ENCODE measurements at places on chromosomes 12 and 14.

DNA sequence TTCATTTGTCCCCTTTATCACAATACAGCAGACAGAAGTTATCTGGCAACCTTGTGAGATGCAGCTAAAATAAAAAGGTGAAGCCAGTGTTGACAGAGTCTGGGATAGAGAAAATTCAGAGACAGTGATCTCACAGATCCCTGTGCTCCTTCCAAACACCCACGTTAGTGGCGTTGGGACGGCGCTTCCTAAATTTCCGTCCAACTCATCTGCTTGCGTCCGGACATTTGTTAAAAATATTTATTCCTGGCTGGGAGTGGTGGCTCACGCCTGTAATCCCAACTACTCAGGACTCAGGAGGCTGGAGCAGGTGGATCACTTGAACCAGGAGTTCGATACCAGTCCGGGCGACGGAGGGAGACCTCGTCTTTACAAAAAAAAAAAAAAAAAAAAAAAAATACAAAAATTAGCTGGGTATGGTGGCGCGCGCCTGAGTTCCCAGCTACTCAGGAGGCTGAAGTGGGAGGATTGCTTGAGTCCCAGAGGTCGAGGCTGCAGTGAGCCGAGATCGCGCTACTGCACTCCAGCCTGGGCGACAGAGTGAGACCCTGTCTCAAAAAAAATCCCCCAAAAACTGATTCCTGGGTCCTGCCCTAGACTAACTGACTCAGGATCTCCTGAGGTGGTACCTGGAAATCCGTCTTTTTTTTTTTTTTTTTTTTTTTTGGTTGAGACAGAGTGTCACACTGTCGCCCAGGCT lies 708 bp upstream of the TCTN1 start:
- no peak for DNase-seq

DNA sequence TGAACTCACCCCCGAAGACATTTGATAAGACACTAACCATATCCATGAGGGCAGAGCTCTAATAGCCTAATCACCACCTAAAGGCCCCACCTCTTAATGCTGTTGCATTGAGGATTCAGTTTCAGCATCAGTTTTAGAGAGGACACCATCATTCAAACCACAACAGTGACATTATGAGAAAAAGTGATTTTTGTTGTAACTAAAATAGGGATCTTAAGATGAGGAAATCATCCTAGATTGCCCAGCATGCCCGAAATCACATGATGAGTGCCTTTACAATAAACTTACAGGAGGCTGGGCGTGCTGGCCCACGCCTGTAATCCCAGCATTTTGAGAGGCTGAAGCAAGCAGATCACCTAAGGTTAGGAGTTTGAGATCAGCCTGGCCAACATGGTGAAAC lies 9.7 kb upstream of the GLT1D1 start:
- no peak for DNase-seq

- no peak for DNase-seq
Measured at GRCh38 chr14:32225378-32225920, 22.4 kb upstream of the RNU6-8 start.

DNA sequence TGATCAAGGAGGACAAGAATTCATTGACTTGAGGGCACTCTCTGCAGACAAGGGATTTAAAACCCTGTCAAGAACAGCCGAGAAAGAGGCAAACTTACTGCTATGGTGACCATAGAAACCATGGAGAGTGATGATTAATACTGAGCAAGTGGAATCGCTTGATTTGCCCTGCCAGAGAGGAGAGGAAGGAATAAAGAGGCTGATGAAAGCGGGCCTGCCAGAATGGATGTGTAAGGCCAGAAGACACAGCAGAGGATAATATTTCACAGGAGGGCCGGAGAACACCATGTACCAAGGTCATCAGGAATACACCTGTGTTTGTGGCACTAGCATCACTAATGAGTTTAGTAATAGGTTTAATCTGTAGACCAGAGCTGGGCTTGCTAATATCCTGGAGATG lies 221.8 kb upstream of the DCN start:
- no peak for DNase-seq

GRCh38 chr12:51441583-51441982 lies 17.0 kb downstream of the SLC4A8 start:
- no peak for DNase-seq

DNA sequence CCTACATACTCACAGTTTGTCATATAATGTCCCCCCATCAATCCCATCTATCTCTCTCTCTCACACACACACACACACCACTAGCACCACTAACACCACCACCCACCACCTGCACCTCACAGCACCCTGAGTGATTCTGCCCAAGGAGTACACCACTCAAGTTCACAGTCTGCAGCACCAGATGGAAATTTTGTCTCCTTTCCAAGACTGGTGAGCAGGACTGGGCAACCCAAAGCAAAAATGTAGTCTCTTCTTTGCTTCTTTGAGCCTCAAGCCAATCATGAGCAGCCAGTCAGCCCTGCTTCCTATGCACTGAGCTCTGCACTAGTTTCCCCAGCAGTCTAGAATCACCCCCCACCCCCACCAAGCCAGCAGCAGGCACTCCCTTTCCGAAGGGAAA lies 15.0 kb upstream of the ARMH4 start:
- DNase-seq, result no peak

- no peak for DNase-seq
Measured at GRCh38 chr12:104281636-104282035, 21.9 kb upstream of the EID3 start.

DNA sequence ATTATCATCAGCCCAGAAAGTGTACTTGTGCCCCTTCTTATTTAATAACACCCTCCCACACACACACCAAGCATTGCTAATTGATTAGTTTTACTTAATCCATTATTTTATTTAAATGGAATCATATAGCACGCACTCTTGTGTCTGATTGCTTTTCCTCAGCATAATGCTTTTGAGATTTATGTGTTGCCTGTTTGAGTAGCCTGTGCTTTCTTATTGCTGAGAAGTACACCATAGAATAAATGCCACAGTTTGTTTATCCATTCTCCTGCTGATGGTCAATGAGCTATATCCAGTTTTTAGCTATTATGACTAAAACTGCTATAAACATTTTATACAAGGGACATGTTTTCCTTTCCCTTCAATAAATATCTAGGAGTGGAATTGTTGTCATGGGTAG lies 409.9 kb upstream of the PDE3A start:
- DNase-seq, result no peak

- DNase-seq, result no peak
Measured at GRCh38 chr14:39977198-39977597, 545.0 kb upstream of the FBXO33 start.

- DNase-seq, result no peak
Measured at GRCh38 chr12:11652351-11653040, 3.0 kb downstream of the ETV6 start.

DNA sequence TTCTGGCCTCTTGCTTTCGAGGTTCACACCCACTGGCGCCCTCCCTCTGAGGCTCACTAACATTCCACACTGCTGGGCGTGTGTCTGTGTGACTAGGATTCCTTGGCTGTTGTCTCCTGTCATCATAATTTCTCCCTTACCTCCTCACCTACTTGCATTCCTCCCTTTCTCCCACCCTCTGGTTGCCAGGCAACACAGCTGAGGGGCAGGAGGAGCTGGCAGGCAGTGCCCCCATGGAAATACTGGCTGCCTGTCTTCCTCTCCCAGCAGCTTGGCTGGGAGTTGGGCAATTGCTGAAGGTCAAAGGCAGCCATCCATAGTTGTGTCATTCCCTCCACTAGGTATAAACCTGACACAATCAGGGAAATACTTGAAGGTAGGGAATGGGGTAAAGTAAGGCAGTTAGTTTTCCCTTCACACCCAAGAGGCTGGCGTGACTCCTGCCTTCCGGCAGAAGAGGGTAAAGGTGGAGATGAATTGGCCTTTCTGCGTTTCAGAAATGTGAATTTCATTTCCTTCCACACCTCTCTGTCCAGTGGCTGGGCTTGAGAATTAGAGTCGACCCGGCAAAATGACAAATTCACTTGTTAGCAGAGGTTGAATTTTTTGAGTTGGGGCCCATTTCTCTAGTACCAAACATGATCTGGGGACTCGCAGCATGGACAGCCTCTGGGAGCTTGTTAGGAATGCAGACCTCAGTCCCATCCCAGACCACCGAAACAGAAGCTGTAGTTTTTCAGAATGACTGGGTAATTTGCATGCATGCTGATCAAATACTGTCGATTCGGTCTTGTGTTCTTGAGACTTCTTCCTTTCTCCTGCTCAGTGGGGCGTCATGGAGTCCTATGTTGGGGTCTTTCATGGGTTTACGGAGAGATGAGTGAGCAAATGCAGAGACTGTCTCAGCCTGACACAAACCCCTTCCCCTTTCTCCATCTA lies 24.3 kb upstream of the EMP1 start:
- no peak for DNase-seq

DNA sequence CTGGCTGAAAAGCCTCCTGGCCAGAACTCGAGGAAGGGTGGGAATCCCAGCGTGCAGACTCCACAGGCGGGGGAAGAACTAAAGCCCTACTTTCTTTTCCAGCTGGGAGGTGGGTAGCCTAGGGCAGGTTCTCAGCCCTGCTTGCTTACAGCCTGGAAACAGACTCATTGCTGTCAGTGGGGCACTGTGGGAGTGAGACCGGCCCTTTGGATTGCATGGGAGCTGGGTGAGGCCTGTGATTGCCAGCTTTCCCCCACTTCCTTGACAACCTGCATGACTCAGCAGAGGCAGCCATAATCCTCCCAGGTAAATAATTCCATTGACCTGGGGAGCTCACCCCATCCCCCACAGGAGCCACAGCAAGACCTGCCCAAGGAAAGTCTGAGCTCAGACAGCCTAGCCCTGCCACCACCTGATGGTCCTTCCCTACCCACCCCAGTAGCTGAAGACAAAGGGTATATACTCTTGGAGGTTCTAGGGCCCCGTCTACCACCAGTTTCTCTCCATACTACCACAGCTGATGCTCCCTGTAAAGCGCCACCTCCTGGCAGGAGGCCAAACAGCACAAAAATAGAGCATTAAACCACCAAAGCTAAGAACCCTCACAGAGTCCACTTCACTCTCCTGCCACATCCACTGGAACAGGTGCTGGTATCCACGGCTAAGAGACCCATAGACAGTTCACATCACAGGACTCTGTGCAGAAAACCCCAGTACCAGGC lies 294.1 kb downstream of the SEC23A start:
- no peak for DNase-seq

GRCh38 chr14:71647086-71647784 lies 285.0 kb upstream of the RGS6 start:
- DNase-seq, result no peak

- no peak for DNase-seq
Measured at GRCh38 chr14:36208690-36209278, 32.3 kb upstream of the PTCSC3 start.

DNA sequence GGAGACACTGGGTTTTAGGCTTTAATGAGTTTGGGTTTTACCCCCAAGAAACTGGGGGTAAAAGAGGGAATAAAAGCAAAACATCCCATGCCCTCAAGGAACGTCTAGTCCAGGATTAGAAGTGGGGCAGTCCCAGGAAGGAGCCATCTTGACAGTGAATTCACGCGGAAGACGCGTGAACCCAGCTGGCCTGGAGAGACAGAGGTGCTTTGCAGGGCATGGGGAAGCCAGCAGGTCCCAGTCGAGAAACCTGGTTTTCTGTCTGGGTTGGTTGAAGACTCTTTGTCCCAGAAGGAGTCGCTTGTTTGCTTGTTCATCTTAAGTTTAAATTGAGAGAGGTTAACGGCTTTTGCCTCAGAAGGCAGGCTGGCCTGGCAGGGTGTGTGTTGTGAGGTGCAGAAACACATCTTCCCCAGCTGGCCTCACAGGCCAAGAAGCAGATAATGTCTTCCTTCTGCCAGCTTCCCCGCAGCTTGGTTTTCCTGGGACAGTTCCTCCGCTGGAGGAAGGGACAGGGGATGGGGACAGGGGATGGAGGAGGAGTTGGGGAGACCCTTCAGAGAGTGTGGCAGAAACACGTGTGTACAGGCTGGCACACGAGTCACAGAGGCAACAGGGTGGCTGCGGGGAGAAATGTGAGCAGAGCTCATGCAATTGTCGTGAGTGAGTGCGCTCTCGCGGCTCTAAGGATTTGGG lies 18.5 kb upstream of the CD9 start:
- DNase-seq, result no peak

GRCh38 chr14:21867541-21867940 lies 193.9 kb upstream of the OR4E1 start:
- no peak for DNase-seq

DNA sequence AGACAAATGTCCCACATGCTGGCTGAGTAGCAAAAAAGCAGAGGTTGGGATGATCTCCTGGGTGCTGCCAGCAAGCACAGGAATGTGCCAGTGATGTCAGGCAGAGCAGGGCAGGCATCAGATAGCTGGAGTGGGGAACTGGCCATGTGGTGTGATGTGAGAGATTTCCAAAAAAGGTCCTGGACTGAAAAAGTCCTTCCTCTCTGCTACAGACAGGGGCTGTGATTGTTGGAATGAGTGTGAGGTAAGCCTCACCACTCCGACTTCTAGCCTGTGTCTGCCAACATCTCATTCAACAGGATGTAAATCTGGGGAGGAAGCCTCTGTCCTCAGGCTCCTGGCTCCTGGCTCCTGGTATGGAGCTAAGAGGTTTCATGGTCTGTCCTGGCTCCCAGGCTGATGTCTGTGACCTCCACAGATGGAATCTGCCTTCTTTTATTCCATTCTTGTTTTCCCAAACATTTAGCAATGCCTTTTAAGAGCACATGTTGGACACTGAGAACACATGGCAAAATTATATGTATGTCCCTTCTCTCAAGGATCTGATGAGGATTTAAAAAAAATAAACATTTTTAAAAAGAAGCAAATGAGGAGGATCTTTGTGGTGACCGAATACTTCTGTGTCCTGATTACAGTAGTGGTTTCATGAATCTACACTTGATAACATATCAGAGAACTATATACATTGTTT lies 50.1 kb upstream of the STK38L start:
- no peak for DNase-seq

DNA sequence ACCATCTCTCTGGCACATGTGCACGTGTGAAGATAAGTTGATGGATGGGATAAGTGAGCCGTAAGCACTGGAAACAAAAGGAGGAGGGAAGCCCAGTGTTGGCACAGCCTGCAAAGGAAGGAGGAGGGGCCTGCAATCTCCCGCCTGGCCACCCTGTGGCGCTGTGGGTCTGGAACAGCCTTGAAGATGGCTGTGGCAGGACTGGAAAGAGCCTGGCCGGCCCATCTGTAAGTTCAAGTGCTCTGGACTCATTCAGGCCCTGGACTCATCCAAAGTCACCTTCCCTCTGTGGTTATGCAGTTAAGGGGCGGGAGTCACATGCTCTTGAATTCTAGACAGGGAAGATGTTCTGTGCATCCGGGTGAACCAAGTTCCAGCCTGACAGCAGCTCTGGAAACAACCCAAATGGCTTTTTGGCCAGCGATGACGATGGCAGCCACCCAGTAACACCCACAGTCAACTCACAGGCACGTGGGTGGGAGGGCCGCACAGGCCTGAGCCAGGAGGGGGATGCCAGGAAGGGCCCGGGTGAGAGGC lies 50.4 kb downstream of the CHGA start:
- no peak for DNase-seq

DNA sequence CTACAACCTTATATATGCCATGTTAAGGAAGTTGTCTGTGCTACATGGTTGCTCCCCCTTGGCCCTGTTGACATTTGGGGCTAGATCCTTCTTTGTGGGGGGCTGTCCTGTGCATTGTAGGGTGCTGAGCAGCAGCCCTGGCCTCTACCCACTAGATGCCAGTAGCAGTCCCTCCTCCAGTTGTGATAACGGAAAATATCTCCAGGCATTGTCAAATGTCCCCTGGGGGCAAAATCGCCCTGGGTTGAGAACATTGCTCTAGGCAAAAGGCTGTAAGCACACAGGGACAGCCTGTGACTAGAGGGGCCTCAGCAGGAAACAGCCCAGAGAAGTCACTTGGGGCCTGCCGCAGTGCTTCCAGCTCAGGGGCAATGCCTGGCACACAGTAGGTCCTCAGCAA lies 1100.3 kb downstream of the BCL11B start:
- no peak for DNase-seq
